ENCODE measurements at places on chromosomes 2 and 18.

DNA sequence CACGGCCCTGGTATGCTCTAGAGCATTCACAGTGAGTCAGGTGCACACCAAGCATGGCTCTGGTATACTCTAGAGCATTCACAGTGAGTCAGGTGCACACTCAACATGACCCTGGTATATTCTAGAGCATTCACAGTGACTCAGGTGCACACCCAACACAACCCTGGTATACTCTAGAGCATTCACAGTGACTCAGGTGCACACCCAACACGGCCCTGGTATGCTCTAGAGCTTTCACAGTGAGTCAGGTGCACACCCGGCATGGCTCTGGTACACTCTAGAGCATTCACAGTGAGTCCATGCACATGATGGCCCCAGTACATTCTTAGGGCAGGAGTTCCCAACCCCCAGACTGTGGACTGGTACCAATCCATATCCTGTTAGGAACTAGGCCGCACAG, 158.1 kb downstream of the EIPR1 start:
- no peak for DNase-seq

- no peak for DNase-seq
Measured at GRCh38 chr2:1860931-1861330, 116.6 kb upstream of the PXDN start.

DNA sequence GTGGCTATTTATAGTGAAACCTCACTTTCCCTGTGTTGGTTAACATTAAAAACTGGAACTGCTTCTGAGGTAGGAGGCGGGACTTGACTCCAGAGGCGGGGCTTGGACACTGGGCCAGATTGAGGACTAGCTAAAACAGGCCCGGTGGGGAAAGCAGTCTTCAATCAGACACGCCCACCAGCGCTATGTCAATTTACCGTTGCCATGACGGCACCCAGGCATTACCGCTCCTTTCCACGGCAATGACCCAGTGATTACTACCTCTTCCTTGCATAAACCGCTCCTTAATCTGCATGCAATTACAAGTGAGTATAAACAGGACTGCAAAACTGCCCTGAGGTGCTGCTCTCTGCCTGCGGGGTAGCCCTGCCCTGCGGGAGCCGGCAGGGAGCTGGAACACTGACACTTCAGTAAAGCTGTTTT, 35.3 kb downstream of the LRRFIP1 start:
- no peak for DNase-seq

- no peak for DNase-seq
Measured at GRCh38 chr2:54704688-54705605, 18.5 kb upstream of the EML6 start.

- no peak for DNase-seq
Measured at GRCh38 chr2:40844353-40845277, 392.7 kb upstream of the SLC8A1 start.

- DNase-seq, result no peak
Measured at GRCh38 chr2:240574386-240575100, 6.3 kb downstream of the RNPEPL1 start.

DNA sequence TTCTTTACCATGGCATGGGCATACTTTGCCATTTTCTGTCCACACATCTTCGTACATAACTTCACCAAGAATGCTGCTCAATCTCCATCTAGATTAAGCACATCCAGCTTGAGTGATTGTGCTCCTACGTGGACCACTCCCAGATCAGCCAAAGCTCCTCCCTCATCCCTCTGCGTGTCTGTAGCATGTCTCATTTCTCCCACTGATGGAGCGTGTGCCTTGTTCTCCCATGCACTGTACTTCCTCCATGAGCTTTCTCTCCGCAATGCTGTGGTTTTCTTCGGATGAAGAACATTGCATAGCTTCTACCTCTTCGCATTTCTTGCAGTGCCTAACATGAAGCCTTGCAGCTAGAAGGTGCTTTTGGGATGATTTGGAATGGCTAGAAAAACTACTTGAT, 13.5 kb downstream of the CCL20 start:
- no peak for DNase-seq

DNA sequence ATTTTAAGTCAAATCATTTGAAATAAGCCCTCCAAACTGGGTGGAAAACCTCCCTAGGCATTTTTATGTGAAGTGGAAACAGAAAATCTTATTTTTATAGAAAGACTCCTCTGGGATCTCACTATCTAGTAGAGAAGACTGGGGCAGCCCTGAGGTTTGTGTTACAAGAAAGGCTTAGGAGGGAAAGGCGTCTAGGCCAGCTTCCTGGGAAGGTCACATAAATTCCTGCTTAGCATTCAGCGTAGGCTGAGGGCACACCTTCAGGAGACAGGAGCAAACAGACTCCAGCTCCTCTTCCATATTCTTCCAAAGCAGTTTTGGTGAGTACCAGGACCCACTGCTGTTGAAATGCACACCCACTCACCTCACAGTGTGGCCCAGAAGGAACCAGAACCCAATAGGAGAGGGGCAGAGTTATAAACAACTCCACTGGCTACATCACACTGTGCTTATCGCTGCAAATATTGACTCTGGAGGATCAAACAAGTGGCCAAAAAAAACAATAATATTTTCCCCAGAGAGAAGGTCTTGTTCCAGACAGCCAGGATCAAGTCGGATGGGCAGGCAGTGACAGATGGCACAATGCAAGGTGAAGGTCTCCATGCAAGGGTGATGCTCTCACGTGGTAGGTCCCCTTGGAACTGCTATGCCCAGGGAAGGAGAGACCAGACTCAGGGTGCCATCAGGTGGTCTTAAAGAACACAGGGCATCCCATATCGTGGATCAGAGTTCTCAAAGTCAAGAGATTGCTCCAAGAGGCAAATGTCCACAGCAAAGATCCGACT, 17.7 kb upstream of the IGFBP2 start:
- no peak for DNase-seq

GRCh38 chr2:106280224-106280623, 86.1 kb upstream of the UXS1 start:
- no peak for DNase-seq

DNA sequence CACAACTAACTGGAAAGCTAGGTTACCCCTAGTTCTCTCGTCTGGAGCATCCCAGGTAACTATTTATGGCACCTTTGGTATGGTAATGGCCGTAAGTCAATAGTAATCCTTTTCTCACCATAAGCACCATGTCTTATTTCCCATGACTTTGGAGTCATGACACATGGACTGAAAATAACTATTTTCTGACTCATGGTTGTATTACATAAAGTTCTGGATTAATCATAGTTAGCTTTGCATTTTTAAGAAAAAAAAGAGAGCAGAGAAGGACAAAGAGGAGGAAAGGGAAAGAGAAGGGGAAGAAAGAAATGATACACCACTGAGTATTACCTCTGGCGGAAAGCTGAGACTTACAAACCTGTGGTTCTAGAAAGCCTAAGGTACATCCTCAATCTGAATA, 99.3 kb downstream of the BIN1 start:
- DNase-seq, result no peak

GRCh38 chr2:190982262-190983034, 31.5 kb downstream of the STAT1 start:
- no peak for DNase-seq

DNA sequence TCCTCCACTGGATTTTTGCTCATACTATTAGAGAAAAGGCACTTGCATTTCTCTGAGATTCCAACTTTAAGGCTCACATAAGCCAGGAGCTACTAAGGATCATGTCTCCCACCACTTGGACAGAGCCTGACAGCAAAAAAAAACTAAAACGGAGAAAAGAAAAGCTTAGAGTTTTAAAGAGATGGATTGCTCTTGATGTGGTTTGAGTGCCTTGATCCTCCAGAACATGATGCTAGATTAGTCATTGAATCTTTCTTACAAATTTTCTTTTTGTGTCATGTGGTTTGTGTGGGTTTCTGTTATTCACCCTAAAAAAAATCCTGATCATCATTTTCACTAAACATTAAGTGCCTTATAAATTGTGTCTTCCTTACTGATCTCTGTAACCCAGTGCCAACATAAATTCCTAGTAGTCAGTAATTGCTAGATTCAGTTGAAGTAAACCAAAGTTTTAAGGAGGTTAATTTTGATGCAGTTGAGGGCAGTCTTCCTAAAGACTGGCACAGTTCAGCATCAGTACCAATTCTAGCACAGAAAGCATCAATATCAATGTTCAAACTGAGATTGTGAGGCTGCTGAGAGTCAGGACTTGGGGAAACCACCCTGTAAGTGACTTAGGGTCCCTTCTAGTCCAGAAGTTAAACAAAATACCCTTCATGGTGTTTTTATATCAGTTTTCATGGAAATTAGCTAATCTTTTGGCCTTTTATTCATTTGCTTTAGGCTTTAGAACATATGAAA, 206.3 kb downstream of the RAD51AP2 start:
- DNase-seq, result no peak

Data from stimulated activated CD8-positive, alpha-beta memory T cell treated with anti-CD3 and anti-CD28 coated beads, Interleukin-7, amount 100 ng/mL, for 4 hours (primary cell).